ENCODE measurements at places on chromosomes 12 and 14. TPM values are rescaled to one million over a fixed set of nuclear protein-coding genes. Genes with fewer than 3 reads are reported as not detected.

Gene PRIMA1
- not detected for polyA plus RNA-seq

Gene RPGRIP1
- polyA plus RNA-seq, result not detected

Gene CCER1
- polyA plus RNA-seq, result not detected

Gene CLEC4C
- not detected for polyA plus RNA-seq

Gene REC8
- 22.8 TPM for polyA plus RNA-seq

Gene C2CD5
- 171 TPM for polyA plus RNA-seq

Gene DUSP6
- 40.1 TPM for polyA plus RNA-seq

Gene GDF3
- not detected for polyA plus RNA-seq

Gene CLSTN3
- polyA plus RNA-seq, result 61.0 TPM

Gene NKX2-1
- polyA plus RNA-seq, result 1.5 TPM

Gene NGB
- 0.87 TPM for polyA plus RNA-seq

Gene ACOT6
- not detected for polyA plus RNA-seq

Gene SLC5A8
- 0.12 TPM for polyA plus RNA-seq

Gene PLEK2
- not detected for polyA plus RNA-seq

Gene SPTB
- polyA plus RNA-seq, result 1.9 TPM
